ENCODE measurements at places on chromosomes 5 and 9.

- no peak for DNase-seq
Observed at GRCh38 chr5:122366501-122366900, 54.5 kb downstream of the SNCAIP start.

DNA sequence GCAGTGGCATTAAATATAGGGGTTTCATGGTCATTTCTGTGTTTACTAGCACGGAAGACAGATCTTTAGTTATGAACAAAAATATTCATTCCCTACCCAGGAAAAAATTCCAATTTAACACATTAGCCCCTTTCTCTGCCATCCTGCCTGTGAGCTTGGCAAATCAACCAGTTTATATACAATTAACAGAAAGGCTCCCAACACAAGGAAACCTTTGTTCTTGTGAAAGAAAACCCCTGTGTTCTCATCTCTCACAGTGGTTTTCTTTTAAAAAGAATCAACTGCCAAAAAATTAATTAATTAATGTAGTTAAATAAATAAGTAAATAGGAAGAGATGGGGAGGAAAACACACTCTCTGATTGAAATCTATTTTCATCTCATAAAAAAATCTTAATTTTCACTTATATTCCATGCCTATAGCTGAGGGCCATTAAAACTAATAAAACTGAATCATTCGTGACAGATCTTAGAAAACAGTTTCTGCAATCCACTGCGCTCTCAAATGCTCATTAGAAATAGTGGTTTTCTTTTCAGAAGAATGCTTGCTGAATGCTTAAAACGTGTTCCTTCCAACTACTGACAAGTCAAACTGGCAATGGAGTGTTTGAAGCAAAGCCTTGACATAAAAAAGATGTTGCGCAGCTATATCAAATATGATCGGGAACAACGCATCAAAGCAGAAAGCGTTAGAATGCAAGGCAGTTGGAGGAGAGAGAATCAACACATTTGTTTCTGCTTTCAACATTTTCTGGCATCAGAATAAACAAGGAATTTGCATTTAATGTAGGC is 387.7 kb downstream of the TLR4 start:
- no peak for DNase-seq

GRCh38 chr5:142540922-142541422 is 144.9 kb downstream of the FGF1 start:
- no peak for DNase-seq

GRCh38 chr9:15430920-15431844 is 8.5 kb downstream of the SNAPC3 start:
- DNase-seq = no peak

GRCh38 chr5:160007514-160007913 is 1.4 kb upstream of the TTC1 start:
- no peak for DNase-seq

GRCh38 chr5:2754581-2755075 is 3.2 kb upstream of the IRX2 start:
- DNase-seq = no peak

All from MCF 10A (cell line).